ENCODE measurements at places on chromosomes 7 and 10.

DNA sequence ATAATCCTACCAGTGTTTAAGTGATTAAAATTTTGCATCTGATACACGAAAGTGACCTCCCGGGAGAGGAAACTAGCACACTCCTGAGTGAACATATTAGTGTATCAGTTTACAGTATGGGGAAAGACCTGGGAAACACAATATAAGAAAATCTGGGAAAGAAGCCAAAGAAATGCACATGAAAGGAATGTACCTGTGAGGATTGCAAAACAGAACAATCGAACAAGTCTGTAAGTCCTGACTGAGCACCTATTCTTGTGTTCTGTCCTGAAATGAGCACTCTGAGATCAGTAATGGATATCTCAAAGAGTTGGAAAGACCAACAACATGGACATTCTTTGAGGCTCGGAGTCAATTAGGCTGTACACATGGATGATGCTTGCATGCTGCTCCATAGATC is 554.7 kb downstream of the SORCS3 start:
- DNase-seq = no peak

DNA sequence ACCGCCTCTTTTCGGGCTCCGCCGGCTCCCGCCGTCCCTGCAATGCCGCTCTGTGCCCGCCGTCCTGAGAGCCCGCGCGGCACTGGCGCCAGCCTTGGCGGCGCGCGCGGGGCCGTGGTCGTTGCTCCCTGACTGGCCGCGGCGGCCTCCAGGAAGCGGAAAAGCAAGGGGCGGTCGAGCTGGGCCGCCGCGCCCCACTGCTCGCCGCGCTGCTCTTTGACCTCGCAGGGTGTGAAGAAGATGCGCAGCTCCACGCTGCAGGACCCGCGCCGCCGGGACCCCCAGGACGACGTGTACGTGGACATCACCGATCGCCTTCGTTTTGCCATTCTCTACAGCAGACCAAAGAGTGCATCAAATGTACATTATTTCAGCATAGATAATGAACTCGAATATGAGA is at the start of gene CDC14C:
Gene CDC14C, plus strand, starts transcription at position 115 of the 400 bp plus-strand sequence. Its CDS starts 126 bp downstream, at position 241.
- DNase-seq = no peak

GRCh38 chr10:36647540-36647939 is 477.9 kb upstream of the ANKRD30A start:
- DNase-seq = no peak

- DNase-seq = no peak
Measured at GRCh38 chr7:151247611-151248345, 716 bp downstream of the SMARCD3 start.

DNA sequence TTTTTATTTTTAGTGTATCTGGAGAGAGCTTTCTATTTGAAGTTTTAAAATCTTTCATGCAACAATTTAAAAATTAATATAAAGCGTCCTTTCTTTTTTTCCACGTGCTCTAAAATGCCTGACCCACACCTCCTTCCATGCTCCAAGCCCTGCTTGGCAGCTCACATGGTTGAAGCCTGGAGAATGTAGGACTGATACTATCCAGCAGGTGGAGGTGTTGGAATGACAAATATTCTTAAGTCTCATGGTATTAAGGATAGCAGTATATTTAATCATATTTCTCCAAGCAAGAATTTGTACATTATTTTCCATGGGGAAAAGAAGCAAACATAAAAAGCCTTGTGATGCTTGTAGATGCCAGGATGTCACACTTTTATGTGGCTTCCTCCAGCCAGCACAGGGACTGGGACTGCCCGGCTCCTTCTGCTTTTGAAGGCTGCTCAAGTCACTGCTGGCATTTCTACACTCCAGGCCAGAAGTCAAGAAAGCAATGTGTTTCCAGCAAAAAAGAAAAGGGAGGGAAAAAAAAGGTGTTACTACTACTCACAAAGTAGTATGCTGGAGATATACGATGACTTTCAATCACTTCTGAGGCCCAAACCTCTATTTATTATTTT is 49.7 kb downstream of the BZW2 start:
- peak; percentile 56 for DNase-seq

GRCh38 chr7:92723205-92723604 is 113.2 kb downstream of the CDK6 start:
- DNase-seq = no peak

- DNase-seq = no peak
Measured at GRCh38 chr7:36306722-36307121, 82.9 kb upstream of the ANLN start.

- no peak for DNase-seq
Measured at GRCh38 chr7:137664846-137665245, 181.9 kb downstream of the DGKI start.

GRCh38 chr10:70481831-70482530 is 3.4 kb downstream of the PALD1 start:
- no peak for DNase-seq

DNA sequence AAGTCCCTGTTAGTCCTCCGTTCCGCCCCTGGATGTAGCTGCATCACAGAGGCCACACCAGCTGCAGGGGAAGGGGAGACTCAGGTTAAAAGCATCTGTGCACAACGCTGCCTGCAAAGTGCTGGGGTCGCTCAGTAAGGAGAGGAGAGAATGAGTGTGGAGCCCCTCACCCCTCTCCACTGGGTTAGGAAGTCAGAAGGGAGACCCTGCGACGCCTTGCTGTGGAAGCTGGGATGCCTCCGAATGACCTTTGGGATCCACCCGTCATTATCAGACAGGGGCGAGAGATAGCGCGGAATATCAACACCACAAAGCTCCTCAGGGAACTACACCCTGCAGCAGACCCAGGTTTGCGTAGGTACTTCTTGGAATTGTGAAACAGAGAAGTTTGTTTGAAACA is 167.7 kb upstream of the SHH start:
- DNase-seq = no peak

- peak; percentile 88 for DNase-seq
Measured at GRCh38 chr10:101061624-101062231, at the start of gene KAZALD1. Gene KAZALD1 (plus strand): TSS chr10:101061989. CDS start chr10:101062593, 604 bp downstream.

DNA sequence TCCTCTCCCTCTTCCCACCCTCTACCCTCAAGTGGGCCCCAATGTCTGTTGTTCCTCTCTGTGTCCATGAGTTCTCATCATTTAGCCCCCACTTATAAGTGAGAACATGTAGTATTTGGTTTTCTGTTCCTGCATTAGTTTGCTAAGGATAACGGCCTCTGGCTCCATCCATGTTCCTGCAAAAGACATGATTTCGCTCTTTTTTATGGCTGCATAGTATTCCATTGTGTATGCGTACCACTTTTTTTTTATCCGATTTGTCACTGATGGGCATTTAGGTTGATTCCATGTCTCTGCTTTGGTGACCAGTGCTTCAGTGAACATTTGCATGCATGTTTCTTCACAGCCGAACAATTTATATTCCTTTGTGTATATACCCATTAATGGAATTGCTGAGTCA is 51.7 kb upstream of the ATP6V0A4 start:
- no peak for DNase-seq

DNA sequence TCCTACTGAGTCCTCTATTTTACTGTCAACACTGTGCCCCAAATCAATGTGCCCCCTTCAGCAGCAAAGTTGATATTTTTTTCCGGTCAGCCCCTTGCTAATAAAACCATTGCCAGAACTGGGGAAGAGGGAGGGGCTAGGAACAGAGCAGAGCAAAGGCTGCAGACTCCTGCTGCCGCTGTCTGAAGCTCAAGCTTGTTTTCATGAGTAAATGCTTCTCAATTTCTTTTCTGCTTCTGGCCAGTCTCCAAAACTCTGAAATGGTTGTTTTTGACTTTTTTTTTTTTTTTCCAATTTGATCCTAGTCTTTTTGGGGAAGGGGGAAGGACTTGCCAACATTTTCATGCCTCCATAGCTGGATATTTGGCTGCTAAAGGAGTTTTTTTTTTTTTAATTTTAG is 26.7 kb upstream of the PROSER2 start:
- DNase-seq = no peak

- DNase-seq = no peak
Measured at GRCh38 chr7:27235387-27236311, 7.0 kb upstream of the EVX1 start.

- DNase-seq = no peak
Measured at GRCh38 chr10:30813872-30814481, 184.4 kb upstream of the LYZL2 start.

- no peak for DNase-seq
Measured at GRCh38 chr10:29394321-29394932, 105.6 kb downstream of the LYZL1 start.

GRCh38 chr7:44971902-44972441 is 6.8 kb downstream of the MYO1G start:
- no peak for DNase-seq

- DNase-seq = no peak
Measured at GRCh38 chr10:80173466-80173865, 31.9 kb downstream of the ANXA11 start.

- DNase-seq = no peak
Measured at GRCh38 chr10:90041585-90041984, 340.2 kb downstream of the KIF20B start.

DNA sequence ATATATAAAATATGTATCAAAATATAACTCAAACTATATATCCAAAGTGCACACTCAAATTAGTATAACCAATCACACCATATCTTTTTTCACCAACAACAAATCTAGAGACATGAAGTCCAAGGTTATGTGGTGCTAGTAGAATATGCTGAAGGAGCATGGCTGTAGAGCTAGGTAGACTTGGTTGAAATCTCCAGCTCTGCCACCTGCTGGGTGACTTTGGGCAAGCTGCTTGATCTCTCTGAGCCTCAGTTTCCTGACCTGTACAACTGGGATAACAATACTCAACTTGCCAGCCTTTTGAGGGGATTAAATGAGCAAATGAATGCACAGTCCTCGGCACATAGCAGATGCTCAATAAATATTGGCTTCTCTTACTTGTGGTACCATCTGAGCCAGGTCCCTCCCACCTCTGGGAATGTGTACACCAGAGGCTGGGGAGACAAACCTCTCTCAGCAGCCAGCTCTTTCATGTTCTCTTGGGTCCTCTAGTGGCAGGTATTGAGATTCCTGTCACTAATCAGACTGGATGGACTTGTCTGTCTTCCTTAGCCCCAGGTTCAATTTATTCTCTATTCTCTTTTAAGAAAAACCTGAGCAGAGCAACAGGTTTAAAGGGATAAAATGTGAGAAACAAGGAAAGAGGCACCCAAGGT is 94.3 kb upstream of the PDE1C start:
- DNase-seq = peak; percentile 2

DNA sequence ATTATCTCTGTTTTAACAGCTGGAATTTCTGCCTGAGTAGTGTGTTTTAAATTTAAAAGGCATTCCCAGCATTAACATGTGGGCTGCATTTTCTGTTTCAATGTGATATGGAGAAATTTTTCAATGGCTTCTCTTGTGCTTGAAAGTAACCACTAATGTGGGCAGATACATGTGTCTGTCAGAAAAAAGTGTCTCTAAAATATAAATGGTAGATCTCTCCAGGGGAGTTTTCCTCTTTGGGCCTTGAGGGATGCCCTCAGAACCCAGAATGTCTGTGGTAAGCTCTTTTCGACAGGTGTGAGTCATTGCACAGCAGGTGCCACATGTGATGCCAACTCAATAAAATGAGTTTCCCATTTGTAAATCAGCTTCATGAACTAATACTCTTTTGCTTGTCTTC is 221.1 kb downstream of the SEMA3E start:
- DNase-seq = no peak

DNA sequence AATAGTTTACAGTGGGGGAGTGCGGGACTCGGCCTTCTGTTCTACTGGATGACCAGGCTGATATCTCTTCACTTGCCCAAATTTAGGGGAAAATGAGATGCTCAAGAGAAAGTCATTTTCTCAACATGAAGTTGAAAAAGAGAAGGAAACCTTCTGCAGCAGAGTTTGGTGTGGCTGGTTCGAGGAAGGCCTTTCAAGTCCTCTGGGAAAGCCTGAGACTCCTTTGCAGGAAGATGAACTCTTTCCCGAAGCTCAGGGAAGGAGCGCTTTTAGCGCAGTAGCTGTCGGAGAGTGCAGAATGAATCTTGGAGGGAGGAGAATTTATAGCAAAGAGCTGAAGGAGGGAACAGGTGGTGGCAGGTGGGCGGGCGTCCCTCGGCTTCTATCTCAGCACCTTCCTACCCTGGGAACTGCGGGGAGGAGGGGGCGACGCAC is at the start of gene ATOH7:
Gene ATOH7, minus strand, starts transcription at position 297 of the 435 bp plus-strand sequence. CDS start 436 bp downstream, outside the sequence.
- DNase-seq = no peak

Measured in OCI-M1 (cell line).